ENCODE measurements at places on chromosomes 1 and 21.
A peak's percentile ranks its signal among the peaks of the same experiment; 100 is the strongest.

DNA sequence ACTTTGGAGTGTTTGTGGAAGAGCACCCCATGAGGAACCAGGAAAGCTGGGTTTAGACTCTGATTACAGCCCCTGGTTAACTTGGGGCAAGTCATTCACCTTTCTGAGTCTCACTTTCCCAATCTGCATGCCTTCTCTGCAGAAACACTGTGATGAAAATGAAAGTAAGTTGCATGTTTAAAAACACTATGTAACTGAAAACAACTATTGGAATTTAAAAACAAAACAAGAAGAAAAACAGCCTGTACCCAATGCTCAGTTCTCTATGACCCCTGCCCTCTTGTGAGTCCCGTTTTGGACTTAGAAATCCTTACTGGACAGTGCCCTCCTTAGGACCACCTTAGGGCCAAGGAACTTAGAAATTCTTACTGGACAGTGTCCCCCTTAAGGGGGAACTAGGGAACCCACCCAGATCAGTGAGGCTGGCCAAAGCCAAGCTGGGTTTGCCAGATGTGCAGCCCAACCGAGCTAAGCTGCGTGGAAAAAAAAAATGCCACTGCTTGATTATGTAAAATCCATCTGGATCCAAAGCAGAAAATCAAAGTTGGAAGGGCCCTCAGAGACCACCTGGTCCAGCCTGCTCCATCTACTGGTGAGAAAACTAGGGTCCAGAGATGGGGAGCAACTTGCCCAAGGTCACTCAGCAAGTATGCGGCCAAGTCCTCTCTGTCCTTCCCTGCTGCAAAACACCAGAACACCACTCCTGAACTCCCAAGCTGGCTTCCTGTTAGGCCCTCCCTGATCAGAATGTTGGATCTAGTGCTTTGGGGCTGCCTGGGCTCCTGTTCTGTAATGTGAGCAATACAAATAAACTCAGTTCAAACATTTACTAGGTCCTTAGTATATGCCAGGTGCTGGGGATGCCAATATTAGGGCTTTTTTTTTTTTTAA lies 77.7 kb downstream of the MRPL37 start:
- no peak for DNase-seq

DNA sequence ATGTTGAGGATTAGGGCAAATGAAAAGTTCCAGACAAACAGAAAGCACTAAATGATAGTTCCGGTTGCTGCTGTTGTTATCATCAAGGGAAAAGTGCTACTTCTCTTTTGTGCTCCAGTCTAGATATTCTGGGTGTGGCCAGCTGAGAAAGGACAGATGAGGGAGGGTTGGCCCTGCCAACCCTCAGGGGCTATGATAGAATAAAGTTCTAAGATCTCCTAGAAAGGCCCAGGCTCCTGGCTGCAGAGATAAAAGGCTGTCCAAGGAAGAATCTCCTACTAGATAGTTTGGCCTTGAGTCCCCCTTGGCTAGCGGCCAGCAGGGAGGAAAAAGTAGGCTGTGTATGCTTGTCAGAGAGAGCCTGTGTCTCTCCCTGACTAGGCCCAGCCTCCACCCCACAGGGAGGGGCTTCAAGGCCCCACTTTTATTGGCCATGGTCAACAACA lies 31.5 kb downstream of the RIMS3 start:
- DNase-seq: no peak

GRCh38 chr1:212977781-212978645 lies 27.7 kb downstream of the VASH2 start:
- DNase-seq: no peak

DNA sequence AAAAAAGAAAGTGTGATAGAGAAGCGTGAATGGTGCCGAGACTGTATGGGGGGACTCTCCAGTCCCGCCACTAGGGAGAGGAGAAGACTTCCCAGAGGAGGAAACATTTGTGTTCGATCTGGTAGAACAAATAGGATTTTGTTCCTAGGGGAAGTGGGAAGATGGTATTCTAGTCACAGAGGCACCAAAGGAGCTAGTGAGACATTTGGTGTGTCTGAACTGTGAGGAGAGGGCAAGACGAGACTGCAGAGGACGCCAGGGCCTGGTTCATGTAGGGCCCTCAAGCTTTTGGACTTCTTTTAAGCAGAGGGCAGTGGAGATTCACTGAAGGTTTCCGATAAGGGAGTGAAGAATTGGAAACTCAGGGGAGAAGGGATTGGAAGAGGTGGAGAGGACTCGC lies 2.9 kb downstream of the BTBD19 start:
- no peak for DNase-seq

GRCh38 chr1:161111527-161111926 lies 6.3 kb downstream of the PFDN2 start:
- DNase-seq: no peak

- DNase-seq: no peak
Measured at GRCh38 chr1:202058001-202058908, 47.9 kb downstream of the ELF3 start.

GRCh38 chr1:186618401-186619170 lies 61.6 kb downstream of the PTGS2 start:
- no peak for DNase-seq

DNA sequence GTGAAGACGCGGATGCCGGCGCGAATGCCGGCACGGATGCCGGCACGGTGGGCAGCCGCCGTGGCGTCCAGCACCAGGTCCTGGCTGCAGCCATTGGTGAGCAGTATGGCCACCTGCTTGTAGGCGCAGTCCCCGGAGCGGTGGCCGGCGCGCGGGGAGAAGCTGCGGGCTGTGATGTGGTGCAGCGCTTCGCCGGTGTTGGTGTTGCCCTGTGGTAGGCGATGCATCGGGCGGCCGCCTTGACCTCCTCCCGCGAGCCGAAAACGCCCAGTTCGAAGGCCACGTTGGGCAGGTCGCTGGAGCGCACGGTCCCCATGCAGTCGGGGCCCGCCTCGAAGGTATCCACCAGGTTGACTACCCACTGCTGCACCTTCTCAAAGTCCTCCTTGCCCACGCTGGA lies 120.2 kb downstream of the NR5A2 start:
- no peak for DNase-seq

- peak; percentile 38 for DNase-seq
Measured at GRCh38 chr1:16075337-16076030, 2.0 kb upstream of the FAM131C start.

DNA sequence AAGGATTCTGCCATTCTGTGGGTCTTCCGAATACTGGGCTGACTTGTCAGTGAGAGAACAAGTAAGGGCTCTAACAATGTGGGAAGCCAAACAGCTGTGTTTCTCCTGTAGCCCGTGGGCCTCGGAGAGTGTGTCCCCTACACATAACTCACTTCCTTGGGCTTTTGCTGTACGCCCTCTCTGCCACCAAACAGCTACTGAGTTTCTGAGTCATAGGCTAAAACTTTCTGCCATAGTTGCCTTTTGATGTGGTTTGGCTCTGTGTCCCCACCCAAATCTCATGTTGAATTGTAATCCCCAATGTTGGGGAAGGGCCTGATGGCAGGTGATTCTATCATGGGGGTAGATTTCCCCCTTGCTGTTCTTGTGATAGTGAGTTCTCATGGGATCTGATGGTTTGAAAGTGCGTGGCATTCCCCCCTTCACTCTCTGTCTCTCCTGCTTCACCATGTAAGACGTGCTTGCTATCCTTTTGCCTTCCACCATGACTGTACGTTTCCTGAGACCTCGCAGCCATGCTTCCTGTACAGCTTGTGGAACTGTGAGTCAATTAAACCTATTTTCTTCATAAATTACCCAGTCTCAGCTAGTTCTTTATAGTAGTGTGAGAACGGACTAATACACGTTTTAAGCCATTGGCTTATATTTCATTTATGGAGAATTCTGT lies 194.8 kb upstream of the HMCN1 start:
- no peak for DNase-seq

DNA sequence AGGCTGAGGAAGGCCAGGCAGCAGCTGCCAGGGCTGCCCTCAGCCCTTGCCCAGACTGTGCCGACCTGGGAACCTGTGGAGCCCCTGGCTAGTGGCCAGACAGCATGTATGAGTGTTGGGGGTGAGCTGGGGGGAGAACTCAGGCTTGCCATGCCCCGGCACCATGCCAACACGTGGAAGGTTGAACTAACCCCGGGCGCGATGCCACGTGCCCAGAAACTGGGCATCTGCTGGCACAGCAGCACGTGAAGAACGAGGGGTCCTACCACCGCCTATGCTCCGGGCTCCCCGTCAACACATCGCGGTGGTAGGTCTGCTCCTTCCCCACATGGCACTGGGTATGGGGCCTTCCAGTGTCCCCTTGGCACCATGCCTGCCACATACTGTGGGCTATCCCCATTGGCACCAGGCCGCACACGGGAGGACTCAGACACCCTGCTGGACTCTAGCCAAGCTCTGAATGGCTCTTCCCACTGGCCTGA lies 68.7 kb downstream of the CASZ1 start:
- no peak for DNase-seq

GRCh38 chr1:54413295-54413694 lies 7.1 kb upstream of the SSBP3 start:
- DNase-seq: no peak

GRCh38 chr1:104295511-104295910 lies 545.8 kb downstream of the AMY1C start:
- DNase-seq: no peak

GRCh38 chr1:99004254-99004860 lies 304 bp downstream of the PLPPR5 start:
- DNase-seq: no peak

DNA sequence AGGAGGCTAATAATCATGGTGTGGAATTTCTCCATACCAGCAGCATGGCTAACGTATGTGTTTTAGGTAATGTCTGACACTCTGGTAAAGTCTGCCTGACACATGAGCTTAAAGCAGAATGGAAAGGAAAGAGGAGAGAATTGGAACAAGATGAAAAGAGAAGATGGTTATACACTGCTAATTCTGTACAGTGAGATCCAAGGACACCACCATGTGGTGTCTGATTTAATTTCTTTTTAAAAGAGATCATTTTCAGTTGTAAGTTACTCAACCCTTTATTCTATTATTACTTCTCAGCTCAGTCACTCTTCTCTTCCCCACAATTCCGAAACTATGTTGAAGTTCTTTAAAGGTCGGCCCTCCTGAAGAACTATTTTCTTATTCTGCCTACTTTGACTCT lies 15.6 kb downstream of the PRKAB2 start:
- DNase-seq: no peak

- DNase-seq: no peak
Measured at GRCh38 chr21:41429925-41430491, 4.0 kb downstream of the MX1 start.

GRCh38 chr1:117594261-117594990 lies 11.4 kb upstream of the TENT5C start:
- no peak for DNase-seq

GRCh38 chr1:37294529-37294928 lies 179.9 kb upstream of the ZC3H12A start:
- DNase-seq: no peak

- no peak for DNase-seq
Measured at GRCh38 chr1:209010475-209011230, 572.9 kb upstream of the CAMK1G start.

GRCh38 chr1:116044071-116044470 lies 67.1 kb upstream of the MAB21L3 start:
- no peak for DNase-seq

GRCh38 chr1:248873409-248873992 lies 14.6 kb upstream of the ZNF692 start:
- DNase-seq: peak; percentile 89

- DNase-seq: no peak
Measured at GRCh38 chr1:234605983-234606783, 3.8 kb downstream of the IRF2BP2 start.

- no peak for DNase-seq
Measured at GRCh38 chr1:2110191-2110737, 60.1 kb downstream of the PRKCZ start.

GRCh38 chr1:235941876-235942624 lies 75.3 kb upstream of the LYST start:
- DNase-seq: no peak

DNA sequence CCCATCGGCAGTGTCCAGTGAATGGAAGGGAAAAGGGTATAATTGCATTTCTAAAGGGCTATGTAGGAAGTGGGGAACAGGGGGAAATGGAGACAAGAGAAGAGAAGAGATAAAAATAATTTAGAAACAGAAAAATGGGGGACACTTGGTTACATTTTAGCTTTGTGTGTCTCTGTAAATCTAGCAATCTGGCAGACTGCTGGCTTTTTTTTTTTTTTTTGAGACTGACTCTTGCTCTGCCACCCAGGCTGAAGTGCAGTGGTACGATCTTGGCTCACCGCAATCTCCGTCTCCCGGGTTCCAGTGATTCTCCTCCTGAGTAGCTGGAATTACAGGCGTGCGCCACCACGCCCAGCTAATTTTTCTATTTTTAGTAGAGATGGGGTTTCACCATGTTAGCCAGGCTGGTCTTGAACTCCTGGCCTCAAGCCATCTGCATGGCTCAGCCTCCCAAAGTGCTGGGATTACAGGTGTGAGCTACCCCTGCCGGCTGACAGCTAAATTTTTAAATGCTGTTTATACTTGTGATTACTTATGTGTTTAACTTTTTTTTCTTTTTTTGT lies 53.4 kb downstream of the AGPAT3 start:
- DNase-seq: no peak

Measured in amygdala (tissue), 56 donors.